ENCODE measurements at places on chromosomes 2 and 18.

DNA sequence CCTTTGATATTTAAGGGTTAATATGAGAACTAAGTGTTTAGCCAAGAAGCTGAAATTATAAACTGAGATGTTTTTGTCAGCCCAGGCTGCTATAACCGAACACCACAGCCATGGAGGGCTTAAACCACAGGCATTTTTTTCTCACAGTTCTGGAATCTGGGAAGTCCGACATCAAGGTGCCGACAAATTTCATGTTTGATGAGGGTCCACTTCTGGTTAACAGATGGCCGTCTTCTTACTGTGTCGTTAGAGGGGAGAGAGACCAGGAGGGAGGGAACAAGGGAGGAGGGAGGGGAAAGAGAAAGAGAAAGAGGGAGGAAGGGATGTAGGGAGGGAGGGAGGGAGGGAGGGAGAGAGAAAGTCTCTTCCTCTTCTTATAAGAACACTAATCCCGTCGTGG lies 6.5 kb upstream of the CNDP2 start:
- DNase-seq, result no peak

DNA sequence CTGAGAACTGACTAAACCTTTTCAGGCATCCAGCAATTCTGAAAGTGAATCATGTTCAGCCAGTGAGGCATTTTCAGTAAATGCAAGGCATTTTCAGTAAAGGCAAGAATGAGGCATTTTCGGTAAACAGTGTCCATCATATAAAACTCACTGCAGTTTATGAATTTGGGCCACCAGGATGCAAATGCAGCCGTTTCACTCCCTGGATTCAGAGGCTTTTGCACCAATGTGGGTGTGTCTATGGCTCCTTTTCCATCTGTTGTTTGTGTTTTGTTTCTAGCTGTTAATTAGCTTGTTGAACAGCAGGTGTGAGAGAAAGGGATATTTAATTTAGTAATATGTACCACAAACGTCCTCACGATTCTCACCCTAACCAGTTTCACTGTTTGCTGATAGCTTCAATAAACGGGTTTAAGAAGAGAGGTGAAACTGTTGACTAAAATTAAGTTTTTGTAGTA lies 116.3 kb upstream of the PGAP1 start:
- no peak for DNase-seq

GRCh38 chr2:121039679-121040078 lies 245.3 kb downstream of the TFCP2L1 start:
- no peak for DNase-seq

DNA sequence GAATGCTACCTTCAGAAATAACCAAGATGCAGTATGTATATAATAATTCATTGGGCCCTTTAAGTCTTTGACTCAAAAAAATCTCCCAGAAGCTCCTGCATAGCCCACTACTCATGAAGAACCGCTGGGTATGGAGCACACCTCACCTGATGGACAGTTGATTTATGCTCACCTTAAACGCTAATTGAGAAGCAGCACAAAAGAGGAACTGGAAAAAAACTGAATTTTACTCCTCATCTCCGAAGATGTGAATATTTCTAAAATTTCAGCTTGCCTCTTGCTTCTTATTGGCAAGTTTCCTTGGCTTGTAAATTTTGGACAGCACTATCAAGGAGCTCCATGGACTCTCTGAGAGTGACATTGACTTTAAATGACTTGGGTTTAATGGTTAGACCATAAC lies 5.5 kb downstream of the CYP1B1 start:
- no peak for DNase-seq

GRCh38 chr18:5388896-5389295 lies 93.4 kb upstream of the ZBTB14 start:
- DNase-seq, result no peak

DNA sequence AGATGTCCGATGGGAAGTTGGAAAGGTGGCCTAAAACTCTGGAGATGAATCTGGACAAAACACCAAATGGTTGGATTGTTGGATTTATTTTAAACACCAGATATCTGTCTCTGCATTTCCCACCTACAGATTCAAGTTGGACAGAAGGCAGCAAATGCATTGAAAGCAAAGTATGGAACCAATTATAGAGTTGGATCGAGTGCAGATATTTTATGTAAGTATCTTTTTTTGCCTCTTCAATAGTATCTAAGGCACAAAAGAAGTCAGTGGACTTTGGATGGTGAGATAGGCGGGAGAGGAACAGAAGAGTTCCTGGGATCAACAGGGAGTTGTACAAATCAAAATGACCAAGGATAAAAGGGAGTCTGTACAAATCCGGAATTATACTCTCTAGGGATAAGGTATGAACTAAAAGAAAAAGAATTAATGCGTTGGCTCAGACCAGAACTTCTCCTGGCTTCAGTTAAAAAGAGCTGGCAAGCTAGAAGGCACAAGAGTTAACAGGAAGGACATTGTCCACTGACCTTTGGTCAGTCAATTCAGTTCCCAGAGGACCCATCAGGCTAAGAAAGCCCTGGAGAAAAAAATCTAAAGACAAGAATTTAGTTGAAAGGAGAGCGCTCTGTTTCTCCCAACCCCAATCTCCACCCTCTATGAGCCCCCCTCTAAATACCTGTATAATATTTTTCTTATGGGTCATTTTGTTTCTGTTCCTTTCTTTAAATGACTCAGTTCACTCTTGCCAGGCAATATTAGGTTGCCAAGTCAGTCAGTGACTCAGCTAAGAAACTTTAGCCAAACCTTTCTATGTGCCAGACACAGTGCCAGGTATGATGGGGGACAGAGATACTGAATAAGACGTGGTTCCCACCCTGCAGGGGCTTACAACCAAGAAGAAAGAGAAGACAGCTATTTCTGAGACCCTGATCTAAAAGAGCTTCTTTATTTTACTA lies 29.1 kb downstream of the CPO start:
- DNase-seq, result no peak

DNA sequence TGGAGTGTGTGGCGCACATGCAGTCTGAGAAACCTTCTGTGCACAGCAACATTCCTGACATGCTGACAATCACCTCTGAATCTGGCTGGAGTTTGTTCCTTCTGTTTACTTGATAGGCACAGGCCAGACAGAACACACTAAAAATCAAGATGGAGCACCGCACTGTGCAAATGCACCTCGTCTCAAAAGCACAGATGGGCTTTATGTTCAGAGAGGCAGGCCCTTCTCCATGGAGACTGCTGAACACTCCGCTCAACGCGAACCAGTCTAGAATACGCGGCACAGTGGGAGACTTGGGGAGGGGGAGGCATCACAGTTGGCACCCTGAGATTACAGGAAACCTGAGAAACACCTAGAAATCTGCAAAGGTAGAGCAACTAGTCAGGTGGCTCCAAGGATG lies 58.4 kb upstream of the DNMT3A start:
- DNase-seq, result no peak

DNA sequence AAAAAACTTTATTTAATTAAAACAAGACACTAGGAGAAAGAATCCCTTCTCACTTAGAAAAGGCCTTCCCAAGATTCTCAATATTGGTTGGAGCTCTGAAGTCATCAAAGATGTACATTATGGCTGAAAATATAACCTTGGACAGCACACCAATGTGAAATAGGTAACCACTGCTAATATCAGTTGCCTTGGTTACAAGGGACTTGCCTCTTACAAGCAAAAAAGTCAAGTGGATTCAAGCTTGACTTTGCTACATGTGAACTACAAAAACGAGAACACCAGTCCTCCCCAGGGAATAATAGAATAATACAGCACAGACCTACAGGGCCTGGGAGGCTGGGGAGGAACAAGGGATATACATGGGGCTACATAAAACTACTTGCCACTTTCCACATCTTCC lies 46.1 kb downstream of the NABP1 start:
- no peak for DNase-seq

DNA sequence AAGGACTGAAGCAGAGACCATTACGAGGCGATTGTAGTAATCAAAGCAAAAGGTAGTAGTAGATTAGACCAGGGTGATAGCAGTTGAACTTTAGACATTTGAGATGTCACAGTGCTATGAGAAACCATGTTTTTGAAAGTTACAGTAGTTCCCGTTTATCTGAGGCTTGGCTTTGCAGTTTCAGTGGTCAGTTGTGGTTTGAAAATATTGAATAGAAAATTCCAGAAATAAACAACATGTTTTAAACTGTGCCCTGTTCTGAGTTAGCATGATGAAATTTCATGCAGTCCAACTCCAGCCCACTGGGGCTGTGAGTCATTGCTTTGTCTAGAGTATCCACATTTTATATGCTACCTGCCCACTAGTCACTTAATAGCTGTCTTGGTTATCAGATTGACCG lies 47.5 kb downstream of the ZNF638 start:
- no peak for DNase-seq

DNA sequence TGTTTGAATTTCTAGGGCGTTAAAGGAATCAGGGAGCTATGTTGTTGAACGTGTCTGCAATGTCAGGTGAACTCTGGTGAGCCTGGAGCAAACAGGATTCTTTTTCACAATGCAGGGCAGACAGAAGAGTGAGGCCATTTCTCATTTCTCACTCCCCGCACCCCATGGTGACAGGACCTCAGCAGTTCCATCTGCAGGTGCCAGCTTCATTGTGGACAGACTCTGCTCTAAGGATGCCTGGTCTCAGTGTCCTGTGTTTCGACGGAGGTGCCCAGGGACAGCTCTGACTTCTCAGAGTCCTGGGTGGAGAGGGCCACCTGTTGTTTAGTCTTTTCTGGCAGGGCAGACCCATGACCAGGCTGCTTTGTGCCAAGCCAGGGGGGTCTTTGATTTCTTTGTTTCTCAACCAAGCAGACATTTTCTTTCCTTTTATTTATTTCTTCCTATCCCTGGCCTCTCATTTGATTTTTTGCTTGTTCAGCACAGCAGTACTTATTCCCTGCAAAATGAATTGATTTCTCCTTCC lies 201.5 kb downstream of the RNF144A start:
- DNase-seq, result no peak

DNA sequence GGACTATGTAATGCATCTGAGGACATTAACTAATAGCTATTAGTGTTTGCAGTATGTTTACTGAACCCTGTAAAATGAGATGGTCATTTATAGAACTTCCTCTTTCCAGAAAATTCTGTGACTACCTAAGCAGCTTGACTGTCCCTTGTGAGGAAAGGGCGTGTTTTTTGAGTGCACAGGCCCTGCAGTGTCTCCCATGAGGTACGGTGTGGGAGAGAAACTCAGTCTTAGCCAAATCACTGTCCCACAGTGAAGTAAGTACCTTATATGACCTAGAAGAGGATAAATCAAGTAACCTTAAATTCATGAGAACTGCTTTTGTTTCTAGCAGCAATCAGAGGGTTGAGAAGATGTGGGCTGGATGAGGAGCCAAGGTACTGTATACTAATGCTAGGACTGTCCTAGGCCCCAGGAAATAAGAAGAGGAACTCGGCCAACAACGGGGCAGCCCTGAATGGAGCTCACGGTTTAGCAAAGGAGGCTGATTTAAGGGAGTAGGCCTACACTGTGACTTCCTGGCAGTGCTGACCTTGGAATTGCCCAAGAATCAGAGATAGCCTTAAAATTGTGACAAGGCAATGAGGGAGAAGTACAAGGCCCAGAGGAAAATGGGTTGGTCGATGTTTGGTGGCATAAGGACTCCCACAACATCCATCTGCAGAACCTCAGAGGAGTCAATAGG lies 103.5 kb upstream of the CTAGE1 start:
- DNase-seq, result no peak

GRCh38 chr2:130756053-130756873 lies 923 bp downstream of the AMER3 start:
- DNase-seq, result no peak

DNA sequence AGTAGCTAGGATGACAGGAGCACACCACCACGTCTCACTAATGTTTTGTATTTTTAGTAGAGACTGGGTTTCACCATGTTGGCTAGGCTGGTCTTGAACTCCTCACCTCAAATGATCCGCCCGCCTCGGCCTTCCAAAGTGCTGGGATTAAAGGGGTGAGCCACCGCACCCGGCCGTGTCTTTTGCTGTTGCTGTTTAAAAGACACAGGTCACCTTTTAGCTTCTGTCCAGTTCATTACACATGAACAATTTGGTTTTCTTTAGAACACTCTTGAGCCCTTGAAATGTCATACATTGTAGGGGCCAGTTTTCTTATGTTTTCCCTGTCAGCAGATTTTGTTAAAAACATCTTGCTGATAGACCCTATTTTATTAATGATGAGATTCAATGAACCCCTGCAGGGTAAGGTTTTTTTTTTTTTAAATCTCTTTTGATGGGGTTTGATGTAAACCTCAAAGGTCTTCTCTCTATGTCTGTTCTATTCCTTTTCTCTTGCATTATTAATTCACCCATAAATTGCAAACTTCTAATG lies 61.0 kb upstream of the AGPS start:
- DNase-seq, result no peak

DNA sequence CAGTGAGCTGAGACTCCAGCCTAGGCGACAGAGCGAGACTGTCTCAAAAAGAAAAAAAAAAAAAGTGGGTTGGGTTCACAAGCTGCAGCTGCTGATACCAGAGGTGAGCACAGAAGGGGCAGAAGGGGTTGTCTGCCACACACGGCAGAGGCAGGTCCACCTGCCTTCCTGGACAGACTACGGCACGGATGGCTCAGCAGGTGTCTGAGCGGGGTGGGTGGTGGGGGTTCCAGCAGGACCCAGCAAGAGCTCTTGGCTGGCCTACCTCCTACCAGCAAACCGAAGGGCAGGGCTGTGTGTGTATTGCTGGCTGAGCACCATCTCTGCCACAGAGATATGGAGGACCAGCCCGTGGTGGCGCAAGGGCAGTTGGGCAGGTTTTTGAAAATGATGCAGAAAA lies 130.4 kb upstream of the ASB18 start:
- DNase-seq, result no peak

DNA sequence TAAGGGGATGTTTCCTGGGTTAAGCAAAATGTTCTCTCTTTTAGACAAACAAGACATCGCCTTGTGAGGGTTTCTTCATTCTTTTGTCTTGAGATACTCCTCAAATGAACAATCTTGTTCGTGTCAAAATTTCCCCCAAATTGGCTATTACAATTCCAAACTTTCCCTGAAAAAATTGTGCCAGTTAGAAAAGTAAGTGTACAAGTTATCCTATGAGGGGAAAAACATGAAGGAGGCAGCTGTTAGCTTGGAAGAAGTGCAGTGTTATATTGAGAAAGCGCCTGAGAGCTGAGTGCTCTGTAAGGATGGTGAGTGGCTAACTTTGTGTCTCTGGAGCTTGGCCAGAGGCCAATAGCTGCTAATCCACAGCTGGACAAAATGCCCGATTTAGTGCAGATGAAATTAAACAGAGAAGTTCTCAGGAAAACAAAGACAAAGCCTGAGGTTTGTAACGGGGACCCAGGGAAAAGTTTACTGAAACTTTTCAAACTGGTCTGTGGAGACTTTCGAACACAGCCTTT lies 14.1 kb upstream of the PLEKHH2 start:
- no peak for DNase-seq

- no peak for DNase-seq
Measured at GRCh38 chr2:96256611-96257113, 9.1 kb downstream of the TMEM127 start.

GRCh38 chr2:109438773-109439389 lies 174.9 kb downstream of the SEPTIN10 start:
- DNase-seq, result no peak

GRCh38 chr2:54420524-54421172 lies 35.5 kb upstream of the SPTBN1 start:
- no peak for DNase-seq

DNA sequence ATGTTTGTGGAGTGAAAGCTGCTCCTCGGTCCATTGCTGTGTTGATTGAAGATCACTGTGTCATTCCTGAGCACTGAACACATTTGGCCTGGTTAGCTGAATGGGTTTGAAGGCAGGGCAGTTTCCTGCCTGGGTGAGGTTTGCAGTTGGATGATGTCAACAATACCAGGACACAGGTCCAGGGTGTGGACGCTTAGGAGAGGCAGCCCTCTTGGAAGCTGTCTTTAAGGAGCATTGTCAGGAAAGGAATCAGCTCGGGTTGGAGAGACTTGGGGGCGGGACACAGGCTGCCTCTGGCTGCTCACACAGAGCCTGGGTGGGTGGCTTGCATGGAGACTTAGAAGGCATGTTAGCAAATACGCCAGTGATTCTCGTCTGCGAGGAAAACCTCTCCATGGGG lies 237.7 kb downstream of the SEPTIN10 start:
- DNase-seq, result no peak

All from CD4-positive, alpha-beta memory T cell (primary cell).